Activated CD4-positive, CD25-positive, alpha-beta regulatory T cell (primary cell): ENCODE measurements at places on chromosomes 12 and 14.

DNA sequence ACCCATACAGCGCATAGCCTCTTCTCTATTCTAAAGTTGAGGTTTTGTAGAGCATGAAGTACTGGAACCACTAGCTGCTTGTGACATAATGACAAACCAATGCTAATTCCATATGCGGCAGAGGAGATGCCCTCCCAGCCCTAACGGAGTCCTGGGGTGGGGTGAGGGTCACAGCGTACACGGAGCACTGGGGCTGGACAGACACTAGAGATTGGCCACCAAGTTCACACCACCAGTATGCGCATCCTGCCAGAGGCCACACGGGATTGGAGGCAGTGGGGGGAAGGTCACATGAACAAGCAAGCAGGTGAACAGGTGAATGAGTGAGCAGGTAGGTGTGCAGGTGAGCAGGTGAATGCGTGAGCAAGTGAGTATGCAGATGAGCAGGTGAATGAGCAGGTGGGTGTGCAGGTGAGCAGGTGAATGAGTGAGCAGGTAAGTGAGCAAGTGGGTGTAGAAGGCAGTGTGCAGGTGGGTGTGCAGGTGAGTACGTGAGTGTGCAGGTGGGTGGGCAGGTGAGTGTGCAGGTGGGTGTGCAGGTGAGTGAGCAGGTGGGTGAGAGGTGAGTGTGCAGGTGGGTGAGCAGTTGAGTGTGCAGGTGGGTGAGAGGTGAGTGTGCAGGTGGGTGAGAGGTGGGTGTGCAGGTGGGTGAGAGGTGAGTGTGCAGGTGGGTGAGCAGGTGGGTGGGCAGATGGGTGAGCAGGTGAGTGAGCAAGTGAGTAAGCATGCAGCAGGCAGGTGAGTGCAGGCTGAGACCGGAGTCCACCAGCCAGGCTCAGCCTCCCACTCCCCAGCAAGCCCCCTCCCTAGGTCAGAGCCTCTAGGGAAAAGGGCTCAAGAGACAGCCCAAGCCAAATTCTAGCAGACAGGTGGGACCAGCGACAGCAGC is 52.7 kb downstream of the CCDC85C start:
- DNase-seq, result no peak

DNA sequence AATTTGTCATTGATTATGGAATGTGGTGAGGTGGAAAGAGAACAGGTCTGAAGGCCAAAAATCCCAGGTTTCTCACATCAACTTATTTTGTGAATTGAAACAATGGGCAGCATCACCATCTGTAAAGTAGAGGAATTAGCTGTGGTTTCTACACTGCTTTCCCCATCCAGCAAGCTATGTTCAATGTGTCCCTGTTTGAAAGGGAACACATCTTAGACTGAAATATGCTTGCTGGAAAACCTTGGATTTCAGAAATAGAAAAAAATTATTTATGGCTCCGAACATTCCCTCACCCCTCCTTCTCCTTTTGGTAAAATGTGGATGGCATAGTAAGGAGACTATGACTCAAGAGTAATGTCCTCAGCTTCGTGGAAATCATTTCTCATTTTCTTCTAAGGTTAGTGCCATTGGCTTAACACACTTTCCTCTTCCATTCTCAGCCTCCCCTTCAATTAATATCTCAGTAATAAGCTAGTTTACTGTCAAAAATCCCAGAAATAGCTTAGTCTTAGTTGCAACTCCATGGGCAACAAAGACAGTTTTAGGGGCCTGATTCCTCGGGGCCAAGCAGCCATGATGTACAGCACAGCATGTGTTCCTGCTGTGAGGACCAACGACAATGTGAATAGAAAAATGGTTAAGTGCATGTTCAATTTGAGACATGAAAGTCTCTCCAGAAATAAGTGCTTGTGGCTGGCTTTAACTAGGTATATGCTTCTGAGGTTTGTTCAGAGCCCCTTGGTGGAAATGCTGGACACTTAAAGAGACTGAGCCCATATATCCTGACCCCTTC is 205.8 kb upstream of the SLC38A2 start:
- DNase-seq, result no peak

DNA sequence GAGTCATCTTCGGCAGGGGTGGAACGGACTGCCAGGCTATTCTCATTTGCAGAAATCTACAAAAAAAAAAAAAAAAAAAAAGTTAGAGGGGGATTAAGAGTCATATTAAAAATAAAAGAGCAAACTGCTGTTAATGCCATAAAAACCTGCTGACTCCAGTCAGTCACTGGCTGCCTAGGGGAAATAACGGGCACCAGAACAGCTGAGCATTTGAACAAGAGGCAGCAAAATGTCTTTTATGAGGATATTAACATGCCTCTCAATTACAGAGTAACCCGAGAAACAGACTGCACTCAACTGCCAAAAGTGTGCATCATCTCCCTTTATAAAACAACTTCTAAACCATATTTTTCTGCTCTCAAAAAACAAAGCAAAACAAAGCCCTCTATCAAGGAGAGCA is 28.7 kb upstream of the CERS5 start:
- no peak for DNase-seq

DNA sequence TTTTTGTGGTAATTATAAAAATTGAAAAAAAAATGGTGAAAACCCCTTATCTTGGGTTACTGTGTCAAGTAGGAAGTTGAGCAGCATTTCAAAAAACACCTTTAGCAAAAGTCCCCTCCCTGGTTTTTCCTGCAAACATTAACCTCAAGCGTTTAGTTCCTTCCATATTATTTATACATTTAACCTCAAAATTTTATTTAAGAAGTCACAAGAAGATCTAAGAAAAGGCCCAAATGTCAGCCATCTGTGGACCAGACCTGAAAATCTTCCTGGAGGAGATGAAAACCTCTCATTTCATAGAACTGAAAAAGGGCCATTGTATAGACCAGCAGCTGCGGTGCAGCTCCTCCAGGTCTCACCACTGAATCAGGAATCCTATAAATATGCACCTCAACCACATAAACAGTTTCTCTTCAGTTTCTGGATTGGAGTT is 40.4 kb upstream of the BTG1 start:
- no peak for DNase-seq

GRCh38 chr12:82329508-82329907 is 28.7 kb downstream of the CCDC59 start:
- DNase-seq, result no peak

GRCh38 chr12:130401703-130402102 is 64.0 kb downstream of the PIWIL1 start:
- no peak for DNase-seq

GRCh38 chr14:50862036-50862570 is 9.8 kb upstream of the ABHD12B start:
- no peak for DNase-seq

GRCh38 chr12:52856787-52857186 is 8.0 kb upstream of the KRT78 start:
- no peak for DNase-seq

DNA sequence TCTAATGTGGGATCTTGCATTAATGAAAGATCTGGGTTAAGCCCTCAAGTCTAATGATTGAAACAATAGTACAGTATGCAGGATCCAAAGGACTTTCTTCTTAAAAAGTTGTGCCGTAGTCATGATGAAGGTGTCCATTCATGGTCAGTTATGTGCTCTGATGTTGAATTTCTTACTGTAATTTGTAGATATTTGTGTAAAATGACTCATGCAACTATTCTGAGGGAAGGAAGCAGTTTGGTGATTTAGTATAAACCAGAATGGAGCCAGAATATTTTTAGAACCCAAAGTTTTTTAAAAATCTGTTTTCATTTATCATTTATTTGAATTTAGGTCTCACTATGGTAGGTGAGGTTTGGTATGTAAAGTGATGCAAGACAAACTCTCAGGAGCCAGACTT is 151.2 kb downstream of the AKAP6 start:
- no peak for DNase-seq

GRCh38 chr12:12562016-12562483 is 613 bp downstream of the DUSP16 start:
- DNase-seq, result peak; percentile 12

DNA sequence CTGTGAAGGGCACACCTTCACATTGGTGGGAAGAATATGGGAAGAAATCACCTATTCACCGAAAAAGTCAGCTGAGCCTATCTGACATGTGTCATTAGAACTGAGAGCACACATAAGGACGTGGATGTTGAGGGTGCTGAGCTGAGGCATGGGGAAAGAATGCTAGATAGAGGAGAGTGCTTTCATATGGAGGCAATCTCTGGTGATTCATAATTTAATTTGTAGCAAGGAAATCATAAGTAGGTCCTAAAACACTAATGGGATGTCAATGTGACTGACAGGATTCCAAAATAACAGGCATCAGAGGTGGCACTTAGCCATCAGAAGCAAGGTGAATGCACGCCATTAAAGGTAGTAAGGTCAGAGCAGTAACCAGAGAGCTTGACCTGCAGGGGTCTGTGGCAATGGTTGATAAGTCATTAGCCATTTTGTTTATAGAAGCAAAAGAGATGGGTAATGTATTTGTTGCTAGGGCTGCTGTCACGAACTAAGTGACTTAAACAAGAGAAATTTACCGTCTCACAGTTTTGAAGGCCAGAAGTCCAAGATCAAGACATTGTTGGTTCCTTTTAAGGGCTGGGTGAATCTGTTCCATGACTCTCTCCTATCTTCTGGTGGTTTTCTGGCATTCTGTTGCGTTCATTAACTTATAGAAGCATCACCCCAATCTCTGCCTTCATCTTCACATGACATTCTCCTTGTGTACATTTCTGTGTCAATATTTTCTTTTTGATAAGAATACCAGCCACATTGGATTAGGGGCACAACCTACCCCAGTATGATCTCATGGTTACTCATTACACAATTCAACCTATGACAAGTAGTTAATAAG is 69.3 kb downstream of the ANKS1B start:
- DNase-seq, result no peak

GRCh38 chr12:40202095-40203059 is 22.4 kb upstream of the LRRK2 start:
- no peak for DNase-seq

- no peak for DNase-seq
Observed at GRCh38 chr14:89088530-89088929, 264.1 kb downstream of the TTC8 start.

DNA sequence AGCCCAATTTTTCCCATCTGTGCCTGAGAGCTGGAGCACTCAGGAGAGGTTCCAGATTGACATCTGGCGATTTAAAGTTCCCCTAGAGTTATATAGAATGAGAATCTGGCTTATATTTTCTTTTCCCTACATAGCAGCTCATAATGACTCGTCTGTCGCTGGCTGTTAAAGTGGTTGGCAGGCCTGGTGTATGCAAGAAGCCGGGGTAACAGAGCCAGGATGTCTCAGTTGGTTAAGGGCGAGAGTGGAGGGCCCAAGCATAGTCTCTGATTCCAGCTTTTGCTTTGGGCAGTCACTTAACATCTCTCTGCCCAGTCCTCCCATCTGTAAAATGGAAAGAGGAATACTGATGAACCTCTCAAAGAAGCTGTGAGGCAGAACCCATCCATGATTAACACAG is 751.6 kb downstream of the NOVA1 start:
- no peak for DNase-seq

GRCh38 chr14:51547701-51548100 is 104.0 kb upstream of the FRMD6 start:
- DNase-seq, result no peak

GRCh38 chr14:106038263-106038662 is 511.9 kb downstream of the TMEM121 start:
- DNase-seq, result no peak

DNA sequence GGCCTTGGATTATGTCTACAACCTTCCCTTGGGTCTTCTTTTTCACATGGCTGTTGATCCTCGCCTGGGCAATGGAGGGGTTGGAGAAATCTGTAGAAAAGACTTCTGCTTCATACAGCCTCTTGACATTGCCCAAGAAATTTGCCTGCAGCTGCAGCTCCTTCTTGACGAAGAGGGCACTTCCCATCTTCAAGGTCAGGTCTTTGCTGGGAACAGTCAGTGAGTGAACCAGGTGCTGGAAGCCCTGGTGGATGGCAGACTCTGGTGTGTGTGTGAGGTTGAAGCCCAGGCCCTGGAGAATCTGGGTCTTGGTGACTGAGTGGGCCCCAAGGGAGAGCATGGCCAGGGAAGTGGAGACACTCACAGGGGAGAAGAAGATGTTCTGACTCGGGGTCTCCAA is 6.7 kb downstream of the SERPINA9 start:
- no peak for DNase-seq

DNA sequence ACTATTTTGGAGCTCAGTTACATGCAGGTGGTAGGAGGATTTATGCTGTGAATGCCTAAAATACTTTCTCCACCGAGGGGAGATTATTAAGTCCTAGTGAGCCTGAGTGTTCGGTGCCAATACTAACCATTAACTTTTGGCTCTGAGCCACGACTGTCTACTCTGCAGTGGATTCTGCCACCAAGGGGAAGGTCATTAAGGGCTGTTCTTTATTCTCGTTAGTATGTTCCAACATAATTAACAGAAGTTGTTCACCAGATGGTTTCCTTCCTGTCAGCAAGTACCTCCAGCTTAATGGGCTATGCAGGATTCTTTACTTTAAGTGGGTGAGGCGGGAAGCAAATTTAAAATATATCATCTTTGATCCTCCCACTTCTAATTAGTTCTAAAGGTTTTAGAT is 326.3 kb downstream of the BMP4 start:
- no peak for DNase-seq

GRCh38 chr12:116015525-116015924 is 262.0 kb downstream of the MED13L start:
- DNase-seq, result no peak

- no peak for DNase-seq
Observed at GRCh38 chr12:54065677-54066076, 12.0 kb downstream of the HOXC4 start.

- DNase-seq, result no peak
Observed at GRCh38 chr12:126869644-126870043, 1397.3 kb upstream of the TMEM132C start.

- no peak for DNase-seq
Observed at GRCh38 chr14:69008421-69008884, 29.4 kb upstream of the ACTN1 start.

GRCh38 chr14:68384881-68385280 is 408.0 kb downstream of the ZFP36L1 start:
- DNase-seq, result no peak

DNA sequence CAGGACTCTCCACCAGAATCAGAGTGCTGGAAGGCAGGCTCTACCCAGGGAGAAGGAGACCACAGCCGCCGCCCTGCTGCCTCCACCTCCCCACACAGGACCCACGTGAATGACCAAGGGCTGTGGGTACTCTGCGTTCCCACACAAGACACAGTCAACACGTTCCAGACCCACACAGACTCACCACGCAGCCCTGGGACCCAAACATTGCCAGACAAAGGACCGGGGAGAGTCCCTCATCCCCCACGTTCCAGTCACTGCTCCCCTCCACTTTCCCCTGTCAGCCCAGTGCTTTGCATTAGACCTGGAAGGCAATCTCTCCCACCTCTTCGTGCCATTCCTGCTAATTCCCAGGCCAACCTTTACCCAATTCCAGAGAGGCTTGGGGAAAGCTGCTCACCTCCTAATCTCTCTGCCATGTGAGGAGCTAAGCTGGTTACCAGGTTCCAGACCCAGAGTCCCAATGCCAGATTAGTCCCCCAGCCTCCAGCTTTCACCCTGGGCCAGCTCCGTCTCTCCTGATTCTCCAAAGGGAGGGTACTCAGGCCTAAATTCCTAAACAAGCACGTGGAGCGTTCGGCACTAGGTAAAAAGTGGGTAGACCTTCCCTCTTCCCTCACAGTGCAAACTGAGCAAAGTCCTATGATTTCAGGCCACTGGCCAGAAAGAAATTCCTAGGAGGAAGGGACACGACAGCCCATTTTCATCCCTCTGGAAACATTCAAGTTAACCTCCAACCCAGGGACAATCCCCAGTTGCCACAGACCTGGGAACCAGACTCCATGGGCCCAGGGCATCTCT is 4.9 kb downstream of the SLC6A13 start:
- no peak for DNase-seq
